GM03348 (cell line): ENCODE measurements at places on chromosomes 3 and 15.
A peak's percentile ranks its signal among the peaks of the same experiment; 100 is the strongest.

- DNase-seq, result no peak
Measured at GRCh38 chr15:29990035-29990434, 92.7 kb upstream of the GOLGA8J start.

- peak; percentile 66 for DNase-seq
Measured at GRCh38 chr15:43187544-43188155, 2.4 kb downstream of the CCNDBP1 start.

- no peak for DNase-seq
Measured at GRCh38 chr3:6155650-6156338, 705.1 kb upstream of the GRM7 start.

- no peak for DNase-seq
Measured at GRCh38 chr3:36776436-36776835, 12.1 kb upstream of the DCLK3 start.

DNA sequence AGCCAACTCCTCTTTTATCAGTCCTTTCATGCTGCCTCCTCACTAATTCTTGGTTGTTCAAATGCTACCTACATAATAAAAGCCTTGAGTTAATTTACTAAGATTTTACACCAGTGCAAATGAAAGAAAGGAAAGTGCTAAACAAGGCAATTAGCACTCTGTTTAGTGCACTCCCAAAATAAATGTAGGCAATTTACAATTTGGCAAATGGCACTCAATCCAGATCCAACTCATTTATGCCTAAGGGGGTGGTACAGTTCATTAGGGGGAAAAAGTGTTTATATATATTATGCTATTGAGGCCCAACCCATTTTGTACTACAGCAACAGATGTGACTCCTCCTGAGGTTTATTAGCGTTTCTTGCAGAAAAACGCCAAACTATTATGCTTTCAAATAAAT lies 370.1 kb downstream of the NR2F2 start:
- no peak for DNase-seq

DNA sequence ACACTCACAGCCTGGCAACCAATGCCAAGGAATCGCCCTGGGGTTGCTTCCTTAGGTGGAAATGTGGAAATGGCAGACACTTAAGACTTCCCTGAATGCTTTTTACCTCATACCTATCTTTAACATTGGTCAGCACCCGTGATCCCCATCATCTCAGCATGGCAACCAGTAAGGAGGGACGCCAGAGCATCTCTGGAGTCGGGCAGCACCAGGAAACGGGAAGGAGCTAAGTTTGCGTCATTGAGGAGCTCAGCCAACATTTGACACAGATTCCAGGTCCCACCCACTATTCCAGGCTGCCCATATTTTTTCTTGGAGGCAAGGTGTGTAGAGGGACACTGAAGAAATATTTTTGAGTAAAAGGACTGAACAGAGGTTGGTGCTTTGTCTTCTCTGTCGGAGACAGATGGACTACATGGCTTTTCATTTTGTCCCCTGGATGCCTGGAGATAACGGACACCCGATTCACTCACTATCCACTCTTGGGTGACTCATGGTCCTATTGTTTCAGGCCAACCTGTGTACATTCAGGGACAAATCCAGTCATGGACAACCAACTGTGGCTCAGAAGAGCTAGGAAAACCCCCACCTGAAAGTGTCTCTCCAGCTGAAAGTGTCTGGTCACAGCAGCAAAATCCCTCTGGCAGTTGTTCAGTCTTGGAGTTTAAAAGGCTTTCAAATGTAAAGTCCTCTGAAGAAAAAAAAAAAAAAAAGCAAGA lies 70.4 kb upstream of the OXTR start:
- no peak for DNase-seq

GRCh38 chr15:81085898-81086297 lies 48.2 kb upstream of the CFAP161 start:
- no peak for DNase-seq

DNA sequence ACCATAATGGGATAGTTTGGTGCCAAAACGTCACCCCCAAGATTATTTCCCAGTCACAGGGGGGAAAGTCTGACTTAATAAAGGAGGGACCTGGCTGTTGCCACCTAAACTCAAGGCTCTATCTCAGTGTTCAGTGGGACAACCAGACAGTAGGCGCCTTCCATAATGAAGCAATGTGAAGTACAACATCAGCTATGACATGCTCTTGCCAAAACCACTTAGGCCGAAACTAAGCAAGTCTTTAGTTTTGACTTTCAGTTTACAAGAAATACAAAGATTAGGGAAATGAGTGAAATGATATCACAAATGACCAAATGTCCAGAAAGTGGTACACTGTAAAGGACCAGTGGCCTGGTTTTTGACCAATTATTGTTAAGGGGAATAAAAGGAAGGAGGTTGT lies 32.9 kb downstream of the SOX14 start:
- no peak for DNase-seq

DNA sequence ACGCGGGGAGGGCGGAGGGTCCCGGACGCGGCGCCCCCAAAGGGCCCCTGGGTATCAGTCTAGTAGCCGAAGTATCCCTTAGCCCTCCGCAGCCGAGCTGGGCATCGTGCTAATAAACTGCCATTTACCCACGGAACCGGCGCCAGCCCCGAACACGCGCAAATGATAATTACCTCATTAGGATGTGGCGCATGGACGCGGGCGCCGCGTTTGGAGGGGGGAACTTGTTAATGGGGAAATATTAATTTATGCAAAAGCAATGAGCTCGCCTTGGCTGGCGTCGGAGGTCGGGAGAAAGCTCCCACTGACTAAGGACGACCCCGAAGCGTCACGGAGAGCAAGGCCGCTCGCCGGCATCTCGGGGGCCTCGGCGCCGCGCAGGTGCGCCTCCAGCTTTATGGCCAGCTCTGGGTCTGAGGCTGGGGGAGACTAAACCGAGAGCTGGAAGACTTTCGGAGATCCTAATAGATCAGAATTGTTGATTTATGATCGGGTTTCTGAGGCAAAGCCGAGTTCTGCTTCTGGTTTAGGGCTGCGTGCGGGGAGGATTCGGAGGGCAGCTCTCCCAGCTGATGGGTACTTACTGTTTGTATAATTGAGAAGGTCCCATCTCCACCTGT lies 474 bp upstream of the FEZF2 start:
- no peak for DNase-seq

DNA sequence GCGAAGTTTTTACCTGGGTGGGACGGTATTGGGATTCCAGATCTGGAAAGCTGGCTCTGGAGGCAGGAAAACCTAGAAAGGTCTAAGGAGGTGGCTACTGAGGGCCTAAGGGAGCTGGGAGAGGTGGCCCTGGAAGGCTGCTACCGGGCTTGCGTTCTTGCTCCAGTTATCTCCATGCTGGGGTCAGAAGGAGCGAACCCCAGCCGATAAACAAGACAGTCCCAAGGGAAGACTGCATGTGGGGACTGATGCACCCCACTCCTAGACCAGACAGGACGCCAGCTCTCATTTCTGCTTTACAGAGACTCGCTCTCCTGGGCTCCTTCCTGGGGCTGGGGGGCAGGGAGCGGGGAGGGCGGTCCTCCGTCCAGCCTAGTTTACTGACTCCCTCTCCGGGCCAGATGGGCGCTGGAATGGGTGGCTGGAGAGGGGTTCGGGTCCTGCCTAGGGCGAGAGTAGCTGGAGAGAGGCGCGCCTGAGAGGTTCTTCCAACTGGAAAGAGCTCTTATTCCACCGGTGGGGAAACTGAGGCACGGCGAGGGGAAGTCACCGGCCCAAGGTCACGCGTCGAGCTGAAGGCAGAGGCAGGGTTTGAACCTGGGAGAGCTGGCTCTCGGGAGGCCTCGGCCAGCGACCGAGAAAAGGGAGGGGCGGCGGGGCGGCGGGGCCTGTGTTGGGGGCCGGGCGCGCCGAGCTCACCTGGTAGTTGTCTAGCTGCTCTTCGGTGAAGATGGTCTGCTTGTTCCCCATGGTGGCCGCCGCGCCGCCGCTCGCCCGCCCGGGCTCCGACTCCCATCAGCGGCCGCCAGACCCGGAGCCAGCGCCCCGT lies 565 bp downstream of the CIB2 start:
- DNase-seq, result no peak

DNA sequence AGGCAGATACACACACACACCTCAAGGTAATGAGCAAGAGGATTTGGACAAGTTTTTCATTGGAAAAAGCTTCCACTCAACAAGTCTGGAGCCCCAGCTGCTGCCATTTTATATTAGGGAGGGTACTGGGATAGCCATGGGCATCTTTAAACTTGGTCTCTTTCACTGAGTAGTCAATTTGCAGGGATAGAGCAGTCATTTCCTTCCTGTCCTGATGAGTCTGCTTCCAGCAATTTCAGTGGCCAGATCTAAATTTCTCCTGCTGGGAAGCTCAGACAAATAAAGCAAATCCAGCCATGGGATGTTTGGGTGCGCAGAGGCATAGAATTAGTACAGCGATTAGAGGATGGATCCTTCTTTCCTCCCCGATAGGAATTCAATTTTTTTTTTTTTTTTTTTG lies 874 bp upstream of the ERC2 start:
- no peak for DNase-seq

GRCh38 chr3:52827441-52827840 lies 3.0 kb downstream of the ITIH4 start:
- DNase-seq, result no peak

GRCh38 chr3:171121801-171122200 lies 95.3 kb upstream of the SLC2A2 start:
- no peak for DNase-seq

DNA sequence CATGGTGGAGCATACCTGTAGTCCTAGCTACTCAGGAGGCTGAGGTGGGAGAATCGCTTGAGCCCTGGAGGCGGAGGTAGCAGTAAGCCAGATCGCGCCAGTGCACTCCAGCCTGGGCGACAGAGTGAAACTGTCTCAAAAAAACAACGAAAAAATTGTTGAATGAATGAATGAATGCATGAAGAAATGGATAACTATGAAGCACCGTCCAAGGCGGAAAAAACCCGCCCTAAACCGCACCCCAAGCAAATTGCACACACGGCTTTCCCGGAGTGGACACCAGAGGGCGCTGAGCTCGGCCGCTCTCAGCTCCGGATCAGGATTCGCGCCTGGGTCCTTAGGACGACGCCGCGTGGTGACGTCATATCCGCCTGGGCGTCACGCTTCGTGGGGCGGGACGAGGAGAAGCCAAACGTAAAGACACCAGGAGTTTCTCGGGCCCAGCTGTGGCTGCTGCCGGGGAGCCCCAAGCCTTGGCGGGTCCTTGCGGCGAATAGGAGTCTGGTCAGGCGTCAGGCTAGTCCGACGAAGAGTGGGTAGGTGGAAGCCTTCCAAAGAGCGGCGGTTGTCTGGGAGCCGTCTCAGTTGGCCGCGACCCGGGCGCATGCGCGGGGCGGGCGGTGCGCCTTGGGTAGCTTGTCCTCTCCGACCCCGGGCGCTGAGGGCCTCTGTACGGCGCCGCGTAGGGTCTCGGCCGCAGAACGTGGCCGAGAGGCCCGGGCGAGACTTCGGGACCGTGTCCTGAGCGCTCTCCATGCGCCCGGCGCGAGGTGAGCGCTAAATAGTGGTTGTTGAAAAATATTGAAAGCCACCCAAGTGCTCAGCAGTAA lies at the start of the genes HTD2 and RPP14:
Gene HTD2, plus strand, starts transcription at position 639 of the 830 bp plus-strand sequence. CDS start 11,094 bp downstream, outside the sequence.
Gene RPP14, plus strand, starts transcription at position 364 of the 830 bp plus-strand sequence. CDS start 4,085 bp downstream, outside the sequence.
- DNase-seq, result peak; percentile 98

DNA sequence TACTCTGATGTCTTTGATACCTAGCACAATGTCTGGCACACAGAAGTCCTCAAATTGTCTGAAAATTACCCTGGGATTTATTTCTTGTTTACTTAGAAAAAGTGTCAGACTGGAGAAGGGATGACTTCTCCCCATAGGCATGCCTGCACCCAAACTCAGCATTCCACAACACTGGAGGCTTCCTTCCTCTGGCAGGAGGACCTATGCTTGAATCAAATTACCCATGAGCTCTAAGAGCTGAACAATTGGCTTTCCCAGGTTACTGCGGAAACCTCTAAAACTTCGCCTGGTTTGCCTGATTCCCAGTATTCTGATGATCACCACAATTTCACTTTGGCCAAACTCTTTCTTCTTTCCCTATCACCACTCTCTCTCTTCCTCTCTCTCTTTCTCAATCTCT lies 217.4 kb downstream of the DIPK2A start:
- DNase-seq, result no peak

DNA sequence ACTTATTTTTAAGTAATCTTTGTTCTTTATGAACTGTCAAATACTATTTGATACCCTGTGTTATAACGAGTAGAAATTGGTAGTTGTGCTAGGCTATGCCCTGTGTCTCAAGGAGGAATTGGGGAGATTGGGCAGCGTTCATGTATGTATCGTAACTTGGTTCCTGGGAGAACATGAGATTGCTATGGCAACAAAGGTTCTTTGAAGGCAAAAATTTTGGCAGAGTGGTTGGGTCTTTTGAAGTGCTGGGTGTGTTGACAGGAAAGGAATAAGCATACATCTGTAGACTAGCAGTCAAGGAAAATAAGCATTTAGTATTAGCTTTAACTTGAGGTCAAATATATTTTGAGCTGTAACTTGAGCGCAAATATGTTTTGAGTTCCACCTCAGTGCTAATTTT lies 45.3 kb downstream of the TCF12 start:
- no peak for DNase-seq

DNA sequence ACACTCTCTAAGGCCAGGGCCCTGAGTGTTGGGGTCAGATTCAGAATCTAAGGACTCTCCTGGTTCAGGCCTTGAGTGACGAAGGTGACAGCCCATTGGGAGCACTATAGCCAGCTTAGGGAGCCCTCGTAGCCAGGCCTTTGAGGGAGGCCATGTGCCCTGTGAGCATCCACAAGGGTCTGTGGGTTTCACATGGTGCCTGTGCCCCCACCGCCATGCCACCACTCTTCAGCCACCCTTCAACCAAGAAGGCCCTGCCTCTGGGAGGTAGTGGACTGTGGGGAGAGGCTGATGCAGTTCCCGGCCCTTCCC lies 37.5 kb downstream of the TSPAN3 start:
- no peak for DNase-seq

DNA sequence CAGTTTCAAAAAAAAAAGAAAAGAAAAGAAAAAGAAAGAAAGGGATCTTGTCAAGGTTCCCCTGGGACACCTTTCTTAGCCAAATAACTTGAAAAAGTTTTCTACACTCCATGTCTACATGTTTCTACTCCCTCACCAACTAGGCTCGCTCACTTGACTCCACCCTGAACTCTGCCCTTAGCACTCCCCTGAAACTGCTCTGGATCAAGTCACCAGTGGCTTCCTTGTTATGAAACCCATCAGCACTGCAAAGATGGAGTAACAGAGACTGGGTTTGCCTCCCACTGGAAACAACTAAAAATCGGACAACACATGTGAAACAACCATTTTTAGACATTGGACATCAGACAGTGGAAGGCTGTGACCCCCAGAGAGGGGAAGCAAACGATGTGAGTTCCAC lies 36.8 kb downstream of the TMEM40 start:
- DNase-seq, result no peak

- DNase-seq, result peak; percentile 76
Measured at GRCh38 chr3:64213962-64214379, 11.3 kb downstream of the PRICKLE2 start.

DNA sequence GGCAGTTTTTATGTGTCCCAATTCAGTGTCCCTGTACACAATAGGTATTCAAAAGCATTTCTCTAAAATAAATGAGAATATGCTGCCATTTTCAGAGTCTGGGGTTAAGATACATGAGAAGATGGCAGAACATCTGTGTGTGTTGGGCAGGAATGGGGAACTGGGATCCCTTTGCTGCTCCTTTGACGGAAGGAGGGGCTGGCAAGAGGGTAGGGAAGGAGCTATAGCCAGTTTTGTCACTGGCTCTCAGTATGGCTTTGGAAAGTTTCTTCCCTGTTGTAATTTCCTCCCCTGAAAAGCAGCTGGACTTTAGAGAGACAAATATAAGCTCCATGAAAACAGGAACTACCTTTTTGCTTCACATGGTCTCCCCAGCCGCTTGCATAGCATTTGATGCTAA lies 137.5 kb upstream of the PRR23C start:
- no peak for DNase-seq
